ENCODE measurements at places on chromosomes 16 and 17. TPM values are rescaled to one million over a fixed set of nuclear protein-coding genes. Genes with fewer than 3 reads are reported as not detected.

DNA sequence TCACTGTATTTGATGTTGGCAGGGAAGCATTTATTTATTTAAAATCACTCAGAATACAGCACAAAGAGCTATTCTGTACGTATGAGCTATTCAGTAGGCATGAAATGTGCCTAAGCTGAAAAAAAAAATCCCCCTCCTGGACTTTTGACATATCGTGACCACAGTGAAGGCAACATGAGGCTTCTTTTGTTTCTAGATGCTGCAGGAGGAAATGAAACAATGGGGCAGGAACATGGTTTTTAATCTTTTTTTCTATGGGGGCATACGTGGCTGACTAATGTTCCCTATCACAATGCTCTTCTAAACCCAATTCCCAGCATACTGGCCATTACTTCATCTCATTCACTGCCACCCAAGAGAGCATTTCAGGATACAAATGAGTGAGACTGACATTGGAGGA is 191.0 kb upstream of the PMFBP1 start:
- DNase-seq: no peak

- DNase-seq: no peak
These were observed 486.7 kb upstream of the SALL1 start for GRCh38 chr16:51637770-51638094.

GRCh38 chr17:37339321-37339720 is 36.5 kb upstream of the C17orf78 start:
- DNase-seq: no peak

DNA sequence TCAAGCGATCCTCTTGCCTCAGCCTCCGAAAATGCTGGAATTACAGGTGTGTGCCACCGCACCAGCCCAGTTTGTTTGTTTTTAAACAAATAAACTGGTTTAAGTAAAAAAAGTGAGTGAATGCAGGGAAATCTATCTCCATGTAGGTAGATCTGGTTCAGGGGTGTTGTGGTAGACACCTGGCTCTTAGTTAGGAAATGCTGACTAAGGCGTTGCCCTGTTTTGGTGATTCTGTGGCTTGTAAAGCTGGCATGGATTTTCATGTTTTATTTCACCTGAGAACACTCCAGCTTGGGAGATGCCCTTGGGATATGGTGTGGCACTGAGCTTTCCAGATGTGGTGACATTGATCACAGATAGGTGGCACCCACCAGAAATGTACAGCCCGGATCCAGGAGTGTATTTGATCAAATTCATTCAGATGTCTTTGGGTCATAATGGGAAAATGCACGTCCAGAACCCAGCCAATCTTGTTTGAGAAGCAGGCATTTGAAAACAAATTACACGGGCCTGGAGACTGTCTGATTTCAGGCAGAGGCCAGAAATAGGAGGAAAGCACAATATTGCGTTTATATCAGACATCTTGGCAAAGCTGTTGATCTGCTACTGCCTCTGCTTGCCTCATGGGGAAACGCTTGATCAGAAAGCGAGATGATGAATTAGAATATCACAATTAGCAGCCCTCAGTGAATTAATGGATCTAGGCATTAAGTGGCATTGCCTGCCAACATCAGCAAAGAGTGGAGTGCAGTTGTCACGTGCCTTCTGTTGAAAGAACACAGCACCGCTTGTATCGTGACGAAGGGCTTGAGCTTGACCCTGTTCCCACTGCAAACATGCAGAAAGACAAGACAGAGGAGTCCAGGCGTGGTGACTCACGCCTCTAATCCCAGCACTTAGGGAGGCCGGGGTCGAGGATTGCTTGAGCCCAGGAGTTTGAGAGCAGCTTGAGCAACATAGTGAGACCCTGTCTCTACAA is 7.3 kb upstream of the IL34 start:
- no peak for DNase-seq

DNA sequence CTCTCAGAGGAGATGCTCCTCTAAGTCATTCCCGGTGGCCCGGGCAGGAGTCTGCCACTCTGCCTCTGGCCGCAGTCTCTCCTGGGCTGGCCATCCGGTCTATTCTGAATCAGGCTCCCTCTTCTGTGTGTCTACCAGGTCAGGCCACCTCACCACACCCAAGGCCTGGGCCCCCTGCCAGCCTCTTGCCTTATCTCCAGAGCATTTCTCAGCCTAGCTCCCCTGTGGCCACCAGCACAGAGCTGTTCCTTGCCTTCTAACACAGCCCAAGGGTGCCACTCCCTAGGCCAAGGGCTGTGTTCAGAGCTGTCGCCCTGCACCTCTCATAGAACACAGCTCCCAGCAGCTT is 55.3 kb downstream of the MYO18A start:
- DNase-seq: no peak

GRCh38 chr16:50611332-50611934 is 63.2 kb downstream of the NKD1 start:
- no peak for DNase-seq

GRCh38 chr17:76528156-76528527 is 9.4 kb downstream of the CYGB start:
- no peak for DNase-seq

- DNase-seq: no peak
These were observed 135.8 kb downstream of the USP31 start for GRCh38 chr16:23013484-23013883.

DNA sequence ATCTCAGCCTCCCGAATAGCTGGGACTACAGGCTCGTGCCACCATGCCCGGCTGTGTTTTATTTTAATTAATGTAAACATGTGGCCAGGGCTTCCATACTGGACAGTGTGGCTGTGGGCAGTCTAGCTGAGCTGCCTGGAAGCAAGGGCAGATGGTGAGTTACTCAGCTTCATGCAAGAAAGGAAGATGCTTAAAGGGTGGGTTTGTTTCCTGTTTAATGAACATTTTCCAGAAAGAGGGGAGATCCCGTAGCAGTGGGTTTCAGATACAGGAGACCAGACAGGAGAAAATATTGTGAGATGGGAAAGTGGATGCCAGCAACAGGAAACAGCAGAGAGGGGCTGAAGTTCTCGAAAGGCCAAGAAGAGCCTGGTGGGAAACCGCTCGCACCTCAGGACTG is 7.3 kb downstream of the MAPK8IP3 start:
- no peak for DNase-seq

- DNase-seq: peak; percentile 84
These were observed 22.9 kb upstream of the CDH13 start for GRCh38 chr16:82603784-82604411.

DNA sequence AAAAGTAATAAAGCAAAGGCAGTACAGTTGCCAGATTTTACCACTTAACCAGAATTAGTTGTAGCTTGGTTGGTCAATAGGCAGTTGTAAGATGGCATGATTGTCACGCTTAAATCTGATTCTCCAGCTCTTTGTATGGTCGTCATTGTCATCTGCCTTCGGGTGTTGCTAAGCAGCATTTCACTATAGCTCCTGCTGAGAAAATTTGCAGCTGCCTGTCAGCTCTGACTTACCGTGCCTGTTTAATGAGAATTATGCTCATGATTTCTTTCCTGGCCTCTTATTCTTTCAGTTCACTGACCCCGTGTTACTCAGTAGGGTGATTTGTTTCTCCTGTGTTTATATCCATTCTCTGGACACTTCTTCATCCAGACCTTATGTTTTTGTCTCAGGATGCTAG is 66.7 kb downstream of the TANGO6 start:
- DNase-seq: peak; percentile 11

- no peak for DNase-seq
These were observed 1.5 kb upstream of the OVCA2 start for GRCh38 chr17:2040219-2040827.

- DNase-seq: no peak
These were observed 479.9 kb upstream of the CDH11 start for GRCh38 chr16:65601781-65602180.

- no peak for DNase-seq
These were observed 43.1 kb downstream of the TBX4 start for GRCh38 chr17:61495161-61495857.

Gene PRSS36
- not detected for total RNA-seq

Gene C16orf74
- total RNA-seq: 14.5 TPM

Gene MT1F
- 8.2 TPM for total RNA-seq

Gene ABCA5
- 52.8 TPM for total RNA-seq

Gene MYOCD
- total RNA-seq: 6.9 TPM

Gene TMC5
- total RNA-seq: 0.72 TPM
